Activated CD8-positive, alpha-beta T cell treated with anti-CD3 and anti-CD28 coated beads, Interleukin-2, amount 10 ng/mL, durations not matched to agents 7 days and 5 days (primary cell): ENCODE measurements at places on chromosomes 12 and 14.
A peak's percentile ranks its signal among the peaks of the same experiment; 100 is the strongest.

DNA sequence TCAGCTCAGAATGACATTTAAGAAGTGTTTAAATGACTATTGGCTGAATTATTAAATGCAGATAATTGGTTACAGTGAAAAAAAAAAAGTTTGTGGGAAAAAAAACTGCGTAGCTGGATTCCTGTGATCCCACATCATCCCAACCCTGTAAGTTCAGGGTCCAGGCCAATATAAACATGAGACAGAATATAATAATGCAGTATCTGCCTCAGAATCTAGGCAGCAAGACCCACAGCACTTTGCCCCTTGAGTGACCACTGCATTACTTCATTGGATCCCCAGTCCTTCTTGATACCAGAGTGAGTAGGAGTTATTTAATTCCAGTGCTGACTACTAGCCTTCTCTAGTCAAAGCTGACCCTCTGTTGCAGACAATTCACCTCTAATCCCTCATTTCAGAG lies 272.6 kb downstream of the CCER1 start:
- DNase-seq = no peak

DNA sequence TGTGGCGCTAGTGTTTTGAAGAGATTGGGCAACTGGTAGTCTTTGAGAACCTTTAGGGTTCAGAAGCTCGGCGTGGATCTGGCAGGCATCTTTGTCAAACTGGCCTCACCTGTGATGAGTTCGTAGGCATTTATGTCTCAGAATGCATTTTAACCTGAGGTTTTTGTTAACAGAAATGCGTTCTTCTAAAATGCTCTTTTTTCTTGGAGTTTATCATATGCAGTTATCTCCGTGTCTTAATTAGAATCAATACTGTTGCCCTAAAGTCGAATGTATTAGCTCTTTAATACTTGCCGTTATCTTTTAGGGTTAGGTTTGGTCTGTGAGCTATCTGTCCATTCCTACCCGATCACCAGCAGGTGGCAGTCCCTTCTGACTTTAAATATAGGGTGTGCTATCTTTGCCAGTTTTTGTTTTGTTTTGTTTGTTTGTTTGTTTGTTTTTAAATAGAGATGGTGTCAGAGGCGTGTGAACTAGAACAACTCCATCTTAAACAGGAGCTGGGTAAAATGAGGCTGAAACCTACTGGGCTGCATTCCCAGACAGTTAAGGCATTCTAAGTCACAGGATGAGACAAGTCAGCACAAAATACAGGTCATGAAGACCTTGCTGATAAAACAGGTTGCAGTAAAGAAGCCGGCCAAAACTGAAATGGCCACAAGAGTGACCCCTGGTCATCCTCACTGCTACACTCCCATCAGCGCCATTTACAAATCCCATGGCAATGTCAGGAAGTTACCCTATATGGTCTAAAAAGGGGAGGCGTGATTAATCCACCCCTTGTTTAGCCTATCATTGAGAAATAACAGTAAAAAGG lies 1.4 kb downstream of the ATF1 start:
- DNase-seq = peak; percentile 72

- DNase-seq = no peak
Measured at GRCh38 chr14:40318211-40318719, 886.0 kb upstream of the FBXO33 start.

GRCh38 chr14:102474934-102475333 lies 34.6 kb downstream of the ANKRD9 start:
- DNase-seq = no peak

DNA sequence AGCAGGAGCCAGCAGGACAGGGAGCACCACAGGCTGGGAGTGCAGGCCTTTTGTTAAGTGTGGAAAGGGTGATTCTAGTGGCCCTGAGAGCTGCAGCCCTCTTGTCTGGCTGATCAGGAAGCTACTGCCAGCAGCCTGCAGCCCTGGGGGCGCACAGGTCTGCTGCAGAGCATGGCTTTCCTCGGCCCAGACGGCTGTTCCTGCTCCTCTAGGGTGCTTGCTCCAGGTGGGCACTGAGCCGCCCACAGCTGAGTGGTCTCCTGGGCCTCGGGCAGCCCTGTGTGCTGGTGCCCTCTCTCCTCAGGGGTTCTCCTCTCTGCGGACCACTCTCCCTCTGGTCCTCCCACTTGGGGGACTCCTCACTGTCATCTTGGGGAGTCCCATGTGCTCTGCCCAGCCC lies 18.9 kb downstream of the CCDC88C start:
- no peak for DNase-seq

GRCh38 chr12:113938471-113938870 lies 27.7 kb downstream of the RBM19 start:
- no peak for DNase-seq

DNA sequence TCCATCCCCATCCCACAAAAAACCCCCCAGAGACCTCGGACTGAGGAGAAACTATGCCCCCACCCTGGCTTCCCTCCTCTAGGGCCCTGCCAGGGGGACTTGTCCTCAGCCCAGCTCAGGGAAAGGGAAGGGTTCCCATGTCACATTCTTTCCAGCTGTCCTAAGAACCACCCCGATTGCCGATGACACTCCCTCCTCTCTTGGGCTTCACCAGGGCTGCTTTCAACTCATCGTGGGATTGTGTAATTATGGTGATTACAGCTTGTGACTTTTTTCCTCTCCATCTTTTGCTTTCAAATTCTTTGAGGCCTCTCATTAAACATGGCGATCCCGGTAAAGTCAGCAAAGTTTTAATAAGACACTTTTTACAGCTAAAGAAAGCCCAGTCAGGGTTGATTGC lies 344.0 kb downstream of the DPF3 start:
- DNase-seq = no peak

DNA sequence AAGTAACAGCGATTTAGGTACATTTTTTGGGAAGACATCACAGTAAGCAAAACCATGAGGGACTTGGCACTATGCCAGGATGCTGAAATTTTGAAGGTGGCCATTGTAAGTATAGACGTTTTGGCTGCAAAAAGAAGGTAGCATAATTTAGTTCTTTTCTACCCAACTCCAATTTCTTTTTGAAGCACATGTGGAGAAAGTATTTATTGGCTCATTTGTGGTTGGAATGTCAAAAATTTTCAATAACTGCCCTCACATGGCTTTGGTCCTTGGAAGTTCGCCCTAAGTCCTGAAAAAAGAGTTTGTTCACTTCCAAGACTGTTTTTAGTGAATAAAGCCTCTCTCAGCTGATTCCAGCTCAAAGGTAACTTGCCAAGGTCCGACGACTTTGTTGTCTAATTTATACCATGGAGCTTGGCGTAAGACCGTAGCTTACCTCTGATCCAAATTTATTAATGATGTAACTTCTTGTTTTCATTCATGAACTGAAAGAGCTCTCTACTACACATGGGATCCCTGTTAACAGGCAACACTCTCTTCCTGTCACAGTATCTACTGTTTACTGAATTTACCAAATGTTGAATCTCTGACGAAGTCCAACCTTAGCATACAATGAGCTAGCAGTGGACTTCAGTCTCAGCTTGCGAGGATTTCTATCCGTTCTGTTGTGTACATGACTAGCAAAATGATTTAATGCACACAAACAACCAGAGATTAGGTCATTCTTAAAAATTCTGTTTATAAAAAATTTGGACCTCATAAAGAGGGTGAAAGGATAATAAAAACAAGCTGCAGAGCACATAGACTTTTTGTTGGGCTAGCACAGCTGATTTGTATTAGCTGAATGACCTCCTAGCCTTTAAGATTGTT lies 49.0 kb downstream of the MSRB3 start:
- DNase-seq = no peak

- no peak for DNase-seq
Measured at GRCh38 chr12:6963016-6963731, 7.3 kb downstream of the PHB2 start.

GRCh38 chr12:94644141-94644979 lies 6.0 kb downstream of the TMCC3 start:
- peak; percentile 45 for DNase-seq

- DNase-seq = no peak
Measured at GRCh38 chr14:63039866-63040265, 5.4 kb downstream of the KCNH5 start.

GRCh38 chr14:50669441-50669986 lies 1.4 kb upstream of the SAV1 start:
- DNase-seq = no peak

DNA sequence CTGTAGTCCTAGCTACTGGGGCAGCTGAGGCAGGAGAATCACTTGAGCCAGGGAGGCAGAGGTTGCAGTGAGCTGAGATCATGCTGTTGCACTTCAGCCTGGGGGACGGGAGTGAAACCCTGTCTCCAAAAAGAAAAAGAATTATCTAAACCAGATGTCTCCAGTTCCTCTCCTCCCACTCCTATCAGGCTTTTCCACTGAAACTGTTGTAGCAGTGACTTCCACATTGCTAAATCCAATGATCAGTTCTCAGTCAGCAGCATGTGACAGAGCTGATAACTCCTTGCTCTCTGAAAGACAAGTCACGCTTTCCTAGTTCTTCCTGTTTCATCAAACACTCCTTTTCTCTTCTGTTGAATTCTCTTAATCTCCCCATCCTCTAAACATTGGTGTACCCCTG lies 8.6 kb downstream of the SLC38A6 start:
- no peak for DNase-seq

DNA sequence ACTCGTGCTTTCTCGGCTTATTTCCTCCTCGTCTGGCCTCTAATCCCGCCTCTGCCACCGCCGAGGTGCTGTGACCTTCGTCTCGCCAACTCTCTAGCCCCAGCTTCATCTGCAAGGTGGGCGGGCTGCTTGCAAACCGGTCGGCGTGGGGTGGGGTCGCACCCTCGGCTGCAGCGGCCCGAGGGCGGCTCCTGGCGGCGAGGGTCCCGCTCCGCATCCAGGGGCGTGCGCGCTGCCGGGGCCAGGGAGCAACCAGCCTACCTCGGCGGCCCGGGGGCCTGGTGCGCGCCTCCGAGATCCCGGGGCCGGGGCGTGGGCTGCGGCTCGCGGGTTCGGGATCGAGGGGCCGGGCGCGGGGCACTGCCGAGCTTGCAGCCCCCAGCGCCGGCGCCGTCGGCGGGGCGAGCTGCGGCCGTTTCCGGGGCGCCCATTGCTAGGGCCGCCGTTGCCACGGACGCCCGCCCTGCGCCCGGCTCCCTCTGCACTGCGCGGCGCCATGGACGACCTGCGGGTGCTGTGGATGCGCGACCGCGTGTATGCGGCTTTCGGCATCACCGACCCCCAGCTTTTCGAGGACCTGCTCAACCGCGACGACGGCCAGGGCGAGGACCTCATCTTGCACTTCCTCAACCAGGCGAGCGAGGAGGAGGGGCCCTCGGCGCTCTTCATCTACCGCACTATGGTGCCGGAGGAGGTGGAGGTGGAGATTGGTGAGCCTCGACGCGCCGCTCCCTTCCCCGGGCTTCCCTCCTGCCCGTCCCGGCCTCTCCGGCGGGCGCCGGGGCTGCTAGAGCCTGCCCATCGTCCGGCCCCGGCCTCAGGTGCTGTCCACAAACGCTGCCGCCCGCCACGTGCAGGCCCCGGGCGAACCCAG lies at the start of gene DNAH10:
Gene DNAH10 (plus strand): TSS at position 461 of the 874 bp plus-strand sequence. CDS start 36 bp downstream, at position 497.
- peak; percentile 54 for DNase-seq

DNA sequence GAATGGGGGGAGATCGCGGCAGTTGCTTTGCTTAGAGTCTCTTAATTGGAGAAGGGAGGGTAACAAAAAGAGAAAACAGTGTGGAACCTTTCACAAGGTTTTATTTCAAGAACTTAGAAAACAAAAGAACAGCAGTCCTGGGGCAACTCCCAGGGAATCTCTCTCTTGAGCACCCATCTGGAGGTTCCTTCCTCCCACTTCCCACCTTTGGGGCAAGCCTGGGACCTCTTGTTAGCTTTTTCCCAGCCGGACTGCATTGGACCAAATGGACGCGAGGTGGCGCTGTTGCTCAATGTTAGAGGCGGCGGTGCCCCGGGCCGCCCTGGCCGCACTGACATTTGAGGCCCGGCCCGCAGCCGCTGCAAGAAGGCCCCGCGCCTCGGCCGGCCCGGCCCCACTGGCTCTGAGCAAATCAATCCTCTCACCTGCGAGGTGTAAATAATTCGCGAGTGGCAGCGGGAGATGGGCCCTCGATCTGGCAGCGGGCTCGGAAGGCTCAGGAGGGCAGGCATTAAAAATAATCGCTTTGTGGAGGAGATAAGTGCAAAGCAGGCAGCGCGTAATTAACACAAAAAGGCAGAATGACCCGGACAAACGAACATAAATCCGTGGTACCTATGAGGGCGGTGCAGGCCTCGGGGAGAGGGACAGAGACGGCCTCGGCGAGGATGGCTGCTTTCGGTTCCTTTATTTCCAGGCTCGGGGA lies 2.8 kb upstream of the HOXC8 start:
- DNase-seq = peak; percentile 88

GRCh38 chr12:127295630-127296029 lies 971.3 kb upstream of the TMEM132C start:
- DNase-seq = no peak

GRCh38 chr14:76697246-76697905 lies 63.9 kb upstream of the VASH1 start:
- DNase-seq = peak; percentile 6

DNA sequence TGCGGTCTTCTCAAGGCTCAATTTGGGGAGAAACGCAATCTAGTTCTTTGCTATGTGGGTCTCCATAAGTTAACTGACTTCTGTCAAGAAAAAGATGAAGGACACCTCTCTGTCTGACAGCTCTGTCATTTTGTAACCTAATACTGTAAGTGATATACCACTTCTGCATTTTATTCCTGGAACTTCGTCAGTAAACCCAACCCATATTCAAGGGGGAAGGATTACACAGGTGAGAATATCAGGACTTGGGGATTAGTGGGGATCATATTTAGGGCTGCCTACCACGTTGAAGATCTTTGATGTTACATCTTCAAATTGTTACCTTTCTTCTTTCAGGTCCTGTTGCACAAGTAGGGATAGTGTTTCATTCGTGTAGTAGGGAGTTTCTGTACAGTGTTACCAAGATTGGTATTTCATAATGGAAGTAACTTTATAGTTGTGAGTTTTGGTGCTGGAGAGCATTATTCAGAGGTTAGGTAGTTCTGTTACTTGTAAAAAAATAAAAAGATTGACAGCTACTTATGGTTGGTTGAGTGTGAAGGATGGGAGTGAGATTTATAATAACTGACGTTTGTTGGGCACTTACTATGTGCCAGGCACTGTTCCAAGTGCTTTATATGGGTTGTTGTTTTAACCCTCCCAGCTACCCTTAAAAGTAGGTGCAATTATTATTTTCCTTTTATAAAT lies 1.6 kb downstream of the TMEM260 start:
- no peak for DNase-seq

GRCh38 chr12:62466018-62466593 lies 520 bp upstream of the MON2 start:
- peak; percentile 35 for DNase-seq

DNA sequence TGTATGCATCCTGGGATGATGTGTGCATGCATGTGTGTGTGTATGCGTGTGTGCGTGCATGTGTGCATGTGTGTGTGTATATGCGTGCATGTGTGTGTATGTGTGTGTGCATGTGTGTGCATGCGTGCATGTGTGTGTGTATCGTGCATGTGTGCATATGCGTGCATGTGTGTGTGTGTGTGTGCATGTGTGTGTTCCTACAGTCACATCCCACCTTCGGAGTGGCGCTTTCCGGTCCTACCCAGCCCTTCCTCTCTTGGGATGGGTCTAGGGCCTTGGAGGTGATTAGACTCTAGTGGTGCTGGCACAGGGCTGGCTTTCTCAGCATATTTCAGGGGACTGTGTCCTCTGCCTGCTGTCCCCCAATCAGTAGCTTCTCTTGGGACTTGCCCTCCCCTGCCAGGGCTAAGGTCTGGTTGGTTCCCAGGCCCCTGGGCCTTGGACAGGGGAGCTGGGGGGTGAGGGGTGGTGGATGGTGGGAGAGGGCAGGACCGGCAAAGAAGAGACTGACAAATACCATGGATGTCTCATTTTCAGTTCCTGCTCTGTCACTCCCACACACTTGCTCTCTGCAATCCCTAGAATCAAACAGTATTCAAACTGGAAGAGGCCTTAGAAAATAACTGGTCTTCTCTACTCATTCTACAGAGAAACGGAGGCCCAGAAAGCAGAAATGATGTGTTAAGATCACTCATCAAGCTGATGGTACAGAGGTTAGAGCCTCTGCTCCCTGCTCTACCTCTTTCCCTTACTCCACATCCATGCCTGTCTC lies 21.9 kb upstream of the FAIM2 start:
- DNase-seq = no peak
